ENCODE measurements at places on chromosomes 2 and 18.

GRCh38 chr2:24725956-24726355, 67.2 kb downstream of the PTRHD1 start:
- no peak for DNase-seq

DNA sequence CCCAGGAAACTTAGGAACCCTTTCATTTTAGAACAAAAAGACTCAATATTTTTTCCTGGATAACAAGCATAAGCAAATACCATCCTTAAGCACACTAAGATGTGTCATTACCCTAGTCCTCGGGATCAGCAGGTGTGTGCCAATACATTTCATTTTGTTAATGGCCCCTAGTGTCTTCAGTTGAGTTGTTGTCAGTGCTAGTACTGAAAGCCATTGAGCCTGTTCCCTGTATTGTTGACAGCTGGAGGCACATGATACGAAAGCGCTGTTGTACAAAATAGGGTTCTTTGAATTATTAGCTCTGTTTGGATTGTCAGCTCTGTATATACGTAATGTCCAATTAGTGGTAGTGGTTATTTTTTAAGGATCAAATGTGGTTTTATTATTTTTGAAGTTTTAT, 29.5 kb downstream of the VAPA start:
- DNase-seq = no peak

DNA sequence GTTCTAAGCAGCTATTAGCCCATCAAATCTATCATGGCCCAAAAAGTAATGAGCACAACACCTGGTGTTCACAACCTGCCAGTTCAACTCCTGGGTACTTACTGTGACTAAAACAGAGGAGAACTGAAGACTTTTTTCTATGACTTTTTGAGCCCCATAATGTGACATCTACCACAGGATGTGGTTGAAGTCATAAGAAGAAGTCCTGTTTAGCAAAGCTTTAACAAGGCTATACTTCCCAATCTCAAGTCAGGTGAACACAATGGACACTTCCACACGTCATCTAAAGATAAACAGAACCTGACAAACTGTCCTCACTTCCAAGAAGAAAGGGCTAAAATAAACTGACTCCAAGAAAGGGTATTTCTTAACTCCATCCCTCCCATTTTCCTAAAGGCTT, 138.8 kb downstream of the ATAD2B start:
- no peak for DNase-seq

DNA sequence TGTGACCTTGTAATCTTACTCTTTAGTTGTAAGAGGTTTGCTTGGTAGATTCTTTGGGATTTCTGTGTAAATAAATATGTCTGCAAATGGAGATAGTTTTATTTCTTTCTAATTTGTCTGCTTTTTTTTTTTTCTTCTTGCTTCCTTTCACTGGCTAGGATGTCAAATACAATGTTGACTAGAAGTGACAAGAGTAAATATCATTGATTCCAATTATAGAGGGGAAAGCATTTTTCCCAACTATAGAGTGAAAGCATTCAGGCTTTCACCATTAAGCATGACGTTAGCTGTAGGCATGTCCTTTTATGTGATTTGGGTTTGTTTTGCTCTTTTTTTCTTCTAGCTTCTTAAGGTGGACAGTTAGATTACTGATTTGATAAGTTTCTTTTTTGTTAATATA, 191.5 kb downstream of the MCFD2 start:
- no peak for DNase-seq

DNA sequence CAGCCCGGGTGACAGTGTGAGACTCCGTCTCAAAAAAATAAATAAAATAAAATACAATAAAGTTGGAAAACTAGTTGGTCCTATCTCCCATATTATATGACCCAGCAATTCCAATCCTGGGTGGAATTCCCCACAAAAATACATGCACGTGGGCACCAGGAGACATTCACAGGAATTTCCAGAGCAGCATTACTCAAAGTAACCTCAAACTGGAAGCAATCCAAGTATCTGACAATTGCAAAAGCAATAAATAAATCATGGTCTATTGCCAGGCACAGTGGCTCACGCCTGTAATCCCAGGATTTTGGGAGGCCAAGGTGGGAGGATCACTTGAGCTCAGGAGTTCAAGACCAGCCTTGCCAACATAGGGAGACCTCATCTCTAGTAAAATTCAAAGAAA, 101.2 kb upstream of the MAP4K4 start:
- DNase-seq = no peak

GRCh38 chr2:51103205-51103604, 71.3 kb upstream of the NRXN1 start:
- no peak for DNase-seq

- no peak for DNase-seq
Measured at GRCh38 chr2:16080516-16080915, 140.2 kb downstream of the MYCN start.

DNA sequence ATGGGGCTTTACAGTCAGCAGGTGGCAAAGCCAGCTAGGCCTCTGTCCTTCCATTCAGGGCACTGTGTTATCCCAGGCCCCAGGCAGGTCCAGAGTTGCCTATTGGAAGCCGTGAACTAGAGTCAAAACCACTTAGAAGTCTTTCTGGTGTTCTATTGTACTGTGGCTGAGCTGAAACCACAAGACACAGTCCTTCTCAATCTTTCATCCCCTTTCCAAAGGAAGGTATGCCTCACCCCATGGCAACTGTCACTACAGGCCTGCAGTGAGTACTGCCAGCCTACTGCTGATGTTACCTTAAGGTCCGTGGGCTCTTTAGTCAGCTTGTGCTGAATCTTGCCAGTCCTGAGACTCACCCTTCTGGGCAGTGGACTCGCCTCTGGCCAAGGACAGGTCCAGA, 181.6 kb downstream of the GULP1 start:
- DNase-seq = no peak

DNA sequence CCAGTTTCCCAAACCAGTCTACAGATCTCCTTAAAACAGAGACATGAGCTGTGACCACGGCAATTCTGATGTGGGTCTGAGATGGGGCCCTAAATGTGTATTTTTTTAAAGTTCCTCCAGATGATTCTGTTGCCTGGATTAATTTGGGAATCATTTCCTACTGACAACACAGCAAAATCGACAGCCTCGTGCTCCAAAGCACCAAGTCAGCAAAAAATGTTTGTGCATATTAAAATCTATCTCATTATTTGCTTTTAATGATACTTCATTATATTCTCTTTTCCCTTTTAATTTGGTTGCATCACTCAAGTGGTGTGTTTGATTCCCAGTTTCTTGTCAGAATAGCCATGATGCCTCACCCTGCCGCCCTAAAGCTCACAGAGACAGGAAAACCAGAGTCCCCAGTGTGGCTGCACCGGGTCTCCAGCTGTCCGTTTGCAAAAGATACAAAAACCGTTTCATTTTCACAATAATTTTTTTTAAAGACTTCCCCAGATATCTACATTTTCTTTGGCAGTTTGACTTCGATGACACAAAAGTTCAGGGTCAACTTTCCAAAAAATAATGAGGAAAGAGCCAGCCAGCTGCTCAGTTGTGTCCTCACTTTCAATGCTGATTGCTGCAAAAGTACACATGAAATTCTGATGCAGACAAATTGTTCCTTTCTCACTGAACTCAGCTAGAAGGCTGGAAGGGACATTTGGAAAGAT, 443.2 kb upstream of the ID2 start:
- DNase-seq = no peak

GRCh38 chr2:207777124-207777523, 7.4 kb upstream of the FZD5 start:
- no peak for DNase-seq

DNA sequence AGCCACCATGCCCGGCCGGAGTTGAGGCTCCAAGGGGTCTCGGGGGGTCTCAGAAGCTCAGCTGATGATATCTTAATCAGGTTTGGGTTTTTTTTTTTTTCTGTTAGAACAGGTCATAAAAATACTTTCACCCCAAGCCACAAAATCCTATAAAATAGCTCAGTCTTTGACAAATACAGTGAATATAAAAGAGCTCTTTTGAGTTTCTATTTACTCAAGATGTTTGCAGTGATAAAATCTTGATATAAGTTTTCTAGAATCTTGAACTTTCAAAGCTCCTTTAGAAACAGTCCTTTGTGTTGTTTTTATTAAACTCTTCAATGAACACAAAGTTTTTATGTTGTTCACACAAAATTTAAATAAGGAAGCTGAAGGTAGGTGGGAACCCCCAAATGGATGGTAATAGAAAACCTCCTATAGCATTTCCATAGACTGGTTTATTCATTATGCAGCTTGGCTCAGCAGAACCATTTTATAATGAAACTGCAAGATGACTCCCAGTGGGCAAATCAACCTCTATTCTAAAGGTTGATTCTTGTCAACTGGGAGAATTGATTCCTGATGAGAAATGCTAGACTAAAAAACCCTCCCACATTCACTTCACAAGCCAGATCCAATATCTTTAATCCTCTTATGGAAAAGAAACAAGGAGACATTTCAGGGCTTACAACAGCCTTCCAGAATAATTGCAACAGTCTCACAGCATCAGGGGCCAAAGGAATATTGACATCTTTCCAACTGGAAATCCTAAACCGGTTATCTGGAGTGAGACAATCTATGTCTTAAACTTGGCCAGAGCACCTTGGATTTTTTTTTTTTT, 13.6 kb upstream of the NARS1 start:
- no peak for DNase-seq

DNA sequence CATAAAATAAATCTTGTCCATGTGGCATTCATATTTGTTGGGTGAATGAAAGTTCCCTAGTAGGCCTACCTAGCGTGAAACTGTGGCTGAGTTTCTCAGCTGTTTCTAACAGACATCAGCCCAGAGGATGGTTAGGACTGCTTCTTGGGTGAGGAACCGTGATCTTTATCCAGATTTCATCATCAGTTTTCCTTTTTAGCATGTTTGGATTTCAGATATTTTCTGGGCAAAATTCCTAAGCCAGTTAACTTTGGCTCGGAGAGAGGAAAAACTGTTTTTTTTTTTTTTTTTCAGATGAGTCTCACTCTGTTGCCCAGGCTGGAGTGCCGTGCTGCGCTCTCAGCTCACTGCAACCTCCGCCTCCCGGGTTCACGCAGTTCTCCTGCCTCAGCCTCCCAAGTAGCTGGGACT, 53.5 kb downstream of the DGKD start:
- DNase-seq = no peak

DNA sequence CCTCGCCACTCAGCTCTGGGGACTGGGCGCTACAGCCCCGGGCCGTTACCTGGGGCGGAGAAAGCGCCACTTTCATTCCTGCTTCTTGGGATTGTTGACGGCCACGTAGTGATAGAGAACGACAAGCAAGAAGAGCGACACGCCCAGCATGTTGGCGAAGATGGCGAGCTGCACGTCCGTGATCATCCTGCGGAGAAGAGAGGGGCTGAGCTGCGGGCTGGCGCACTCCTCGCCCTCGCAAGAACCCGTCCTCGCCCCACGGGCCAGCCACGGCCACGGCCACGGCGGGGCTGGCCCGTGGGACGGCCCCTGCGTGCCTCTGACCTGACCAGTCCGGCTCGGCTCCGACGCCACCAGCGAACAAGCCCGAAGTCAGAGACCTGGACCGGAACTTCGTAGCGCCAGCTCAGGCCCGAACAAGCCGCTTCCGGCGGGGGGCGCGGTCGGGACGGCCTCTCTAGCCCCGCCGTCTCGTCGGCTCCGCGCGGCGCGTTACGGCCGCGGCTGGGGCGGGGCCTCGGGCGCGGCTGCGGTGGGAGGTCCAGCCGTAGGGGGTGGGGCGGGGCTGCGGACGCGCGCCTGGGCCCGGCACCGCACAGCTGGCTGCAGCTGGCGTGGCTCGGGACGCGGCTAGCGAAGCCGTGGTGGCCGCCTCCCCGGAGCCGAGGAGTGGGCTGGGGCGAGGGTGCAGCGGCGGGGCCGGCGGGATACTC, at the start of gene OST4:
Gene OST4 (minus strand): TSS at position 378 of the 713 bp plus-strand sequence.
- DNase-seq = peak; percentile 88

GRCh38 chr2:210964141-210964764, 407.9 kb downstream of the CPS1 start:
- no peak for DNase-seq

- no peak for DNase-seq
Measured at GRCh38 chr2:170282851-170283250, 104.9 kb downstream of the MYO3B start.

DNA sequence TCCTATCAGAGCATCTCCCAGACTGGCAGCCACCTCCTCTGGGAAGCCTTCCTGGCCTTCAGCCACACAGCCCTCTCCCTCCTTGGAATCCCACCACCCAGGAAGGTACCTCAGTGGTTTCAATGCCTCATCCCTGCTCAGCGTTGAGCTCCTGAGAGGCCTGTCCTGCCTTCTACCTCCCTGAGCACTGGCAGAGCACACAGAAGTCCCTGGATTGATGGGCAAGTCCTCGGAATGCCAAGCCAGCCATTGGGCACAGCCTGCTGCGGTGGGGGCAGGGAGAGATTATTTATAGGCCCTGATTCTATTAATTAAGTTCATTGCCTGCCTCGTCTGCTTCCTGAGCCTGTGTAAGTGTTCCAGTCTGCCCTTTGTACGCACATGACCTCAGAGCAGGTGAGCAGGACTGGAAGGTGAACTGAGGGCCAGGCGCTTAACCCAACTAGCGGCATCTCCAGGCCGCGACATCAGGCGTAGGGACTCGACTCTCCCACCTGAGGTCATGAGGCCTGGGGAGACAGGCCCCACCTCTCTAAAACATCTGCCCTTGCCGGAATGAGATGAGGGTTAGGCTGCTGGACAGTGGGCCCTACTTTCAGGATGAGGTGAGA, 63.4 kb downstream of the SMAD7 start:
- no peak for DNase-seq

GRCh38 chr2:10283106-10284062, 19.3 kb upstream of the HPCAL1 start:
- DNase-seq = no peak

GRCh38 chr2:127985026-127985734, 42.7 kb downstream of the SAP130 start:
- no peak for DNase-seq

DNA sequence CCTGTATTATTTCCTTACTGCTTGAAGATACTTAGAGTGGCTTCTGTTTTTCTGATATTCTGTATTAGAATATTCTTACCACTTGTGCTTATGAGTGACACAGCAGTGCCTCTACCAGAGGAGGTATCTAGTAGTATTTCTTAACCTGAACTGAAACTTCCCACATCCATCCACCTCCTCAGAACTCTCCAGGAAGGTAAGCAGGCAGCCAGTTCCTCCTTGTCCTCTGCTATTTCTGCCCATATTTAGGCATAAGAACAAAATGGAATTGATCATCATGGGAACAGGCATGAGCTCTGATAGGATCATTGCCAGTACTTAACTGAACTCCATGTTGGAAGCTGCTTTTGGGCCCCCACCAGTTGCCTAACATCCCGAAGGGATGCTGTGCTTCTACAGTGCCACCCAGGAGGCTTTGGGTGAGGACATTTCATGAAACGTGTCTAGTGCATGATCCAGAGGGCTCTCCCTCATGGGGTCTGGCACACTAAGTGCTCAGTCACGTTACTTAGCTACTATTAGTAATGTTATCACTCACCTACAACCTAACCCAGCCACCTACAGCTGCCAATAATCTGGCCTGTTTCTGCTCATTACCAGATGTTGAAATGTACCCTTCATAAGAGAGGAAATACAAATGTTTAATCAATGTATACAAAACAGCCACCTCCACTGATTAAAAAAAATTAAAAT, 520.7 kb downstream of the EIPR1 start:
- no peak for DNase-seq

GRCh38 chr2:133213651-133214050, 354.6 kb downstream of the NCKAP5 start:
- DNase-seq = no peak

Measured in stimulated activated CD4-positive, alpha-beta T cell treated with anti-CD3 and anti-CD28 coated beads, TNF-alpha, amount 100 ng/mL, for 48 hours (primary cell).